ENCODE measurements at places on chromosomes 4 and X.

DNA sequence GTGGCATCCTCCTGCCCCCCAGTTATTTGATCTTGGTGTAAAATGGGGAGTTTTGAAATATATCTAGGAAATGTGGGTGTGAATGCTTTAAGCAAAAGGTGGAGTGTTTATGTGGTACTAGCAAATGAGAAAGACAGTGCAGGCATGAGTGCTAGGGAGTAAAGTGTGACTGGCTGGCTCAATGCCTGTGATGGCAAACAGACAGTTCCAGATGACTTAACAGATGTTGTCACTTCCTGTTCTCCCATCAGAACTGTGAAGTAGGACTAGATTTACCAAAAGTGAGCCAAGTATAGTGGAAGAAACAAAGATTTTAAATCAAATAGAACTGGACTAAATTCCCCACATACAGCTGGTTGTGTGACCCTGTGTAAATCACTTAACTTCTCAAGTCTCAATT, 8.4 kb upstream of the AMOT start:
- DNase-seq = no peak

DNA sequence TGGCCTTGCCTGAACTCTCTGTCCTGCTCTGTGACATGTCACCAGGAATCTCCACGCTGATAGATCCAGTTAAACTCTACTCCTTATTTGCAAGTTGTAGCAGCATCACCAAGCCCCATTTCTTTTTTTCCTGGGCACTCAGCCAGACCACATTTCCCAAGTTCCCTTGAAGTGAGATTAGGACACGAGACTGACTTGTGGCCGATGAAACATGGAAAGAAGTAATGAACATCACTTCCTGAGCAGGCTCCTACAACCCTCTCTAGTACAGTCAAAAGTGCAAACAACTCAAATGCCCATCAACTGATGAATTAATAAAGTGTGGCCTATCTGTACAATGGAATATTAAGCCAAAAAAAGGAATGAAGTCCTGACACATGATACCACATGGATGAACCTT, 74.6 kb downstream of the MAP3K15 start:
- peak; percentile 1 for DNase-seq

- no peak for DNase-seq
Measured at GRCh38 chr4:56085275-56085674, 136.5 kb downstream of the CEP135 start.

DNA sequence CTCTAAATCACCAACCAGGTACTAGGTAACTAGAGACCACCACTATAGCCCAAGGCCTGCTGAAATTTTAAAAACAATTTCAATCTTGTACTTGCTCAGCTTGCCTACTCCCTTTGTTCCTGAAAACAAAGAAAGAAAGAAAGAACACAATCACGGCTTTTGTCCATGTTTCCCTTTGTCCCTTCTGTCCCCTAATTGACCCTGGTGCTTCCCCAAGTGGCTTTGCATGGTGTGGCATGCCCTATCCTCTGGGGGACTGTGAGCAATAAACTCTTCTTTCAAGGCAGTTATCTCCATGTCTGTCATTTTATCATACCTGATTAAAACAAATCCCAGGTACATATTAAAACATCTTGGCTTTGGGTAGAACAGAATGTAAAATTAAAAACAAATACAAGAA, 94.8 kb downstream of the ARSJ start:
- DNase-seq = no peak

DNA sequence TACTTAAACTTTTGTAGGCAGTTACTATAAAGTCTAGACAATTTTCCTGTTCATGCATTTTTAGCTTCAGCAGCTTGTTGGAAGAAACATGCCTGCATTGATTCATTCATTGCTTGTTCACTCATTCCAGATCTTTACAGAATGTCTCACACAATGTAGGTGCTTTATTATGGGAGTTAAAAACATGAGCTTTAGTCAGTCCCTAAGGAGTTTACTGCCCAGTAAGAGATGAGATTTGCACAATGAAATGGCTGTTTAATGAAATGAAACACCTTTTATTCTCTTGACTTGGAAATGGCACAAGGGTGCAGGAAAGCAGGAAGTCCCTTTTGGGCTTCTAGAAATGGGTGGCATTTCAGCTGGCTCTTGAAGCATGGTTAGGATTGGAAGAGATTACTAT, 2.9 kb downstream of the NOCT start:
- no peak for DNase-seq

DNA sequence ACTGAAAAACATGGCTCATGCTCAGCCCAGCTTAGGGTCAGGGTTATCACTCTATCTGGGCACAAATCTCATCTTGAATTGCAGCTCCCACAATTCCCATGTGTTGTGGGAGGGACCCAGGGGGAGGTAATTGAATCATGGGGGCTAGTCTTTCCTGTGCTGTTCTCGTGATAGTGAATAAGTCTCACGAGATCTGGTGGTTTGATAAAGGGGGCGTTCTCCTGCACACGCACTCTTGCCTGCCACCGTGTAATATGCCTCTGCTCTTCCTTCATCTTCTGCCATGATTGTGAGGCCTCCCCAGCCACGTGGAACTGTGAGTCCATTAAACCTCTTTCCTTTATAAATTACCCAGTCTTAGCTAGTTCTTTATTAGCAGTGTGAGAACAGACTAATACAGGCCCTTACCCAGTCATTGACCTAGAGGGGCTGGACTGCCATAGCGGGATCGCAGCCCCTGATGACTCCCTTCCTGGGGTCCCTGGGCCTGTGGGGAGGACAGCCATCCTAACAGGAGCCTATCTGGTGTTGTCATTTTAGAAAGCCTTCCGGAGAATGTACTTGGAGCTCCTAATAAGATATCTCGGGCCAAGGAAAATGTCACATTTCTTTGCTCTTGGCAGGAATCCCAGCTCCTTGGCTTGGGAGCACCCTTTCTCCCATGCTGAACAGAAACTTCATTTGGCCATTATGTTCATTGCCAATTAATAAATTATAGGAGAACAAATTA, 112.6 kb downstream of the PHKA2 start:
- DNase-seq = no peak

DNA sequence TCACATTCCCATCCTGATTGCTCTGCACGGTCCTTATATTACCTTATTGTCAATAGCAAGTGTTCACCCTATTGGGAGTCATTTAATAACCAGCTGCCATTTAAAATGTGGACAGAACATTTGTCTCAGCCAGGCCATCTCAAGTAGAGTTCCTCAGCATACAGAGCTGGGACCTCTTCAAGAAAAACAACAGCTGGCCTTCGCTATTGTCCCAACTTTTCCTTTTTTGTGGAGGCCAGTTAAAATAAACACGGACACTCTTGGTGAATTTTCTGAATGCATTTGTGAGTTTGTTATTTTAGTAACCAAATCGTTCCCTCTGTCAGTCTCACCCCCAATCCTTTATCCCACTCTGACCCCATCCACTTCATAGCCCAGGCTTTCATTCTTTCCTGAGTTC, 395.3 kb upstream of the PITX2 start:
- DNase-seq = no peak

DNA sequence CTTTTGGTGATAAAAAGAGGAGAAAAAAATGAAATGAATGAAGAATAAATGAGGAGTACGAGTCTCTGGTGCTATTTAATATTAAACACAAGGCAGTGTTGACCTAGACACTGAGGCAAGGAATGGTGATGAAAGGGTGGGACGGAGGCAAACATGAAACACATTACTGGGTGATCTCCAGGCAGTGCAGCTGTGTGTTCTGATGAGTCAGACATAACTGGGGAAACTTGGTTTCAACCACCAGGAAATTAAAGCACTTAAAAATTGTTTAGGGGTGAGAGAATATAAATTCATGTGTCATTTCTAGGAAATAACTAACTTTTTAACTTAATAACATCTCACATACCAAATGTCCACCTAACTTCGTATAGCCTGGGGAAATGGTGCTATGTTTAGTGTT, 19.7 kb upstream of the CXCL6 start:
- DNase-seq = no peak

DNA sequence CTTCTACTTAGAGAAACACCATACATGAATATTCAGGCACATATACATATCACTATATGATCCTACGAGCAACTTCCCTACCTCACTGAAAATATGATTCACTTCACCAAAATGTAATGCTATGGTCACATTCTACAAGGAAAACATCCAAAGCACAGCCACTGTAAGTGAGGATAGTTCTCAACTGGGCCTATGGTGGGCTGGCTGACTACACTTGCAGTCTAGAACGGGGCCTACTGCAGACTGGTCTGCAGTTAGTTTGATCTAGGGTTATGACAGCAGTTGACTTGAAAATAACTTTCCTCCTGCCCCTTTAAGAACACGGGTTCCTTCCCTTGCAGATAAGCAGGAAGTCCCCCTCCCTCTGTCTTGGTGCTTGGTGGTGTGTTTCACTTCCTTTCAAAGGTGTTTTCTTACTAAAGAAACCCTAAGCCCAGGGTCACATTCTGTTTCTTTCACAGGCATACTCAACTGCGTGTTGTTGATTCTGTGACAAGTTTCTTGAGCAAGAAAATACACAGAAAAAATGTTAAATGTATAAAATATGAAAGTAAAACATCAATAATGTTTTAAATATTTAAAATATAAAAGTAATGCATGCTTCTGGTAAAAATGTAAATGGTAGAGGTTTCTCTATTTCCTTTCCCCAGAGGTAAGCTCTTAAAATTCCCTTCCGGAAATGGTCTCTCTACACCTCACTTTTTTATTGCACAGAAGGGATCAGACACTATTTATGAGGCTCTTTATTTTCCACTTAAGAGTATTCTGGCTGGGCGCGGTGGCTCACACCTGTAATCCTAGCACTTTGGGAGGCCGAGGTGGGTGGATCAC, 18.0 kb upstream of the TMSB4X start:
- no peak for DNase-seq

DNA sequence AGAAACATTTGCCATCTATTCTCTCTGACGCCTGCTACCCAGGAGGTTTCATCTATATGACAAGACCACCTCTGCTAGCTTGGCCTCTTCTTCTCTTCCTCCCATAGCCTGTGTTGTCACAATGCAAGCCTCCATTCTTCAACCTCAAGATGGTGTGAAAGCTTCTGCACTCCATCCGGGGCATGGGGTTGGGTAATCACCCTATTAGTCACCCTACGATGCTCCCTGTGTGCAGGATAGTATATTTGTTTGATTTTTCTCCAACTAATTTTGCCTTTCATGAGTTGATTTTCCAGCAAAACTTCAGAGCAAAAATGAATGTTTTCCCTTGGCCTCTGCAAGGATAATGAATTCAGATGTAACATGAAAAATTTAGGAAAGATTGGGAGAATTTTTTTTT, 128.0 kb upstream of the STS start:
- DNase-seq = no peak

- no peak for DNase-seq
Measured at GRCh38 chrX:96224279-96224678, 460.4 kb upstream of the DIAPH2 start.

- no peak for DNase-seq
Measured at GRCh38 chr4:112978691-112979472, 70.6 kb upstream of the ANK2 start.

- DNase-seq = no peak
Measured at GRCh38 chr4:101163936-101164335, 183.4 kb downstream of the PPP3CA start.

- peak; percentile 11 for DNase-seq
Measured at GRCh38 chr4:56388306-56388705, 1.0 kb upstream of the AASDH start.

- no peak for DNase-seq
Measured at GRCh38 chr4:32025851-32026459, 1305.8 kb downstream of the PCDH7 start.

DNA sequence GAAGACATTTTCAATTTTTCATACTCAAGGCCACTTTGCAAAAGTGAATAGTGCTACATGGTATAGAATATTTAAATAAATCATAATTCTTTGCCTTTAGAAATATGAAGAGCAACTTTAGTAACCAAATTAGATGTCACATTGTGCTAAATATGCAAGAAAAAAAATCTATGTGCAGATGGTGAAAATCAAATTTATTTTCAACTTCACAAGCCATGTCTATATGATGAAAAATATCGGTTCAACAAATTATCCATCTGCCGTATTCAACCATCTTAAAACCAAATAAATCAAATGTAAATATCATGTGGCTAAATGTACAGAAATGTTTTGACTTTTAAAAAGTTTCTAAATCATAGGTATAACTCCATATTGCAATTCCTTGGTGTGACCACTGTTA, 398.2 kb downstream of the PABPC4L start:
- DNase-seq = no peak

DNA sequence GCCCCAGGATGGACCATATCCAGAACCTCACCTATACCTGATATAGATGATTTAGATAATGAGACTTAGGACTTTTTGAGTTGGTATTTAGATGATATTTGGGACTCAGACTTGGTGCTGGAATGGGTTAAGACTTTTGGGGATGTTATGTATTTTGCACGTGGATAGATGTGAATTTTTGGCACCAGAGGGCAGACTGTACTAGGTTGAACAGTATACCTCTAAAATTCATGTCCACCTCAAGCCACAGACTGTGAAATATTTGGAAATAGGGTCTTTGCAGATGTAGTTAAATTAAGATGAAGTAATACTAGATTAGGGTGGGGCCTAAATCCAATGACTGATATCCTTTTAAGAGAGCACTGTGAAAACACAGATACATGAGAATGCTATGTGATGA, 15.6 kb downstream of the RBM41 start:
- DNase-seq = no peak

GRCh38 chr4:10677796-10678497, 6.6 kb downstream of the CLNK start:
- no peak for DNase-seq

DNA sequence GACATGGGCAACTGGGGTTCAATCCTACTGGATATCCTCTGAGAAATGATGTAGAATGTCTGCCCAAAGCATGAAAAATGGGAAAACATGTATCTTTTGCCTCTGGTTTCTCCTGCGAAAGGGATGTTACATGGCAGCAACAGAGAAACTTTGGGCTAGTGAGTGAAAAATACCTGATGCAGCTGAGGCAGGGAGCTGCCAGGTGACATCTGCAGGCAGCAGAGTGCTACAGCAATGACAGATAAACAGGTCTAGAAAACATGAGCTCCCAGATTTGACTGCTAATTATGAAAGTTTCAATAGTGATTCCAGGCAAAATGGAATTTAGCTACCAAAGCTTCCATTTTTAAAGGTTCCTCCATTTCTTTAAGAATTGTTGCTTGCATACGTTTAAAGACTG, 4.8 kb upstream of the CXCL1 start:
- DNase-seq = no peak

DNA sequence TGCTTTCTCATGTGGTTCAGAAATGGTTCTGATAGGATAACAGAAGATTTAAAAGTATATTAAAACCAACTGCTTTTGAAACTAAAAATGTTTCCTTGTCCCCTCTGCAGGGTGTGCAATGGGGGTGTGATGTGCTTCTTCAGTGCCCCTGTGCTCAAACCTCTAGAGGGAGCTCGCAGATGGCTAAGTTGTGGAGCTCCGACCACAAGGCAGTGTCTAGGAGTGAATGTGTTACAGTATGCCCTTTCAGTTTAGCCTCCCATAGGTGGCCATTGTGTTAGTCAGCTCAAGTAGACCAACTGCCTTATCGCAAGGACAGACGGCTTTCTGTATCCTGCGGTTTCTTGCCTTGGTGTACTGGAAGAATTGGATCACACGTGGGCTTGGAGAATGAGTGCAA, 130.5 kb downstream of the TENT5D start:
- no peak for DNase-seq

- DNase-seq = no peak
Measured at GRCh38 chr4:11589676-11590075, 161.0 kb upstream of the HS3ST1 start.

- no peak for DNase-seq
Measured at GRCh38 chr4:153109296-153109849, 94.9 kb upstream of the TRIM2 start.
